ENCODE measurements at places on chromosomes 6 and 20.

DNA sequence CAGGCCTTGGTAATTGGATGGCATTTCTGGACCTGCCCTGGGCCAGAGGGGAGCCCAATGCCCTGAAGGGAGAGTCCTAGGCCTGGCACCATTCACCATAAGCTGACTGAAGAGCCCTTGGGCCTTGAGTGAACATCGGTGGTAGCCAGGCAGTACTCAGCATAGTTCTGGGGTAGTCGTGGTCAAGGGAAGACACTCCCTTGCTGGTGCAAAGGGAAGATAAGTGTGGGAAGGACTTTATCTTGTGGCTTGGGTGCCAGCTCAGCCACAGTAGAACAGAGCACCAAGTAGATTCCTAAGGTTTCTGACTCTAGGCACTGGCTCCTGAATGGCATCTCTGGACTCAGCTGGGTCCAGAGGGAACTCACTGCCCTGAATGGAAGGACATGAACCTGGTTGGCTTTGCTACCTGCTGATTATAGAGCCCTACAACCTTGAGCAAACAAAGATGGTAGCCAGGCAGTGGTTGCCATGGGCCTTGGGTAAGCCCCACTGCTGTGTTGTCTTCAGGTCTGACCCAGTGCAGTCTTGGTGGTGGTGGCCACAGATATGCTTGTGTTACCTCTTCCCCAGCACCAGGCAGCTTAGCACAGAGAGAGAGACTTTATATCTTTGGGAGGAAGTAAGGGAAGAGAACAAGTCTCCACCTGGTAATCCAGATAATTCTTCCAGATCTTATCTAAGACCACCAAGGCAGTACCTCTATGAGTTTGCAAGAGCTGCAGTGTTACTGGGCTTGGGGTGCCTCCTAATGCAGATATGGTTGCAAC is 83.5 kb downstream of the PRDM13 start:
- DNase-seq, result no peak

DNA sequence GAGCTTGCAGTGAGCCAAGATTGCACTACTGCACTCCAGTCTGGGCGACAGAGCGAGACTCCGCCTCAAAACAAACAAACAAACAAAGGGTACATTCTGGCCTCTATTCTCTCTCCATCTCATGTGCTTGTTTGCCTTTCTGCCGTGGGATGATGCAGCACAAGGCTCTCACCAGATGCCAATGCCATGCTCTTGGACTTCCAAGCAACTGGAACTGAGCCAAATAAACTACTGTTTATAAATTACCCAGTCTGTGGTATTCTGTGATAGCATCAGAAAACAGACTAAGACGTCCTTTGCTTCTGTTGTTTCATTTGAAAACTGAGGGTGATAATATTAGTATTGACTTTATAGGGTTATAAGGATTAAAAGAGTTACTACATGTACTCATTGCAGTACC is 3.6 kb upstream of the BRD2 start:
- DNase-seq, result no peak

- no peak for DNase-seq
Measured at GRCh38 chr6:52306972-52307870, 22.7 kb upstream of the MCM3 start.

DNA sequence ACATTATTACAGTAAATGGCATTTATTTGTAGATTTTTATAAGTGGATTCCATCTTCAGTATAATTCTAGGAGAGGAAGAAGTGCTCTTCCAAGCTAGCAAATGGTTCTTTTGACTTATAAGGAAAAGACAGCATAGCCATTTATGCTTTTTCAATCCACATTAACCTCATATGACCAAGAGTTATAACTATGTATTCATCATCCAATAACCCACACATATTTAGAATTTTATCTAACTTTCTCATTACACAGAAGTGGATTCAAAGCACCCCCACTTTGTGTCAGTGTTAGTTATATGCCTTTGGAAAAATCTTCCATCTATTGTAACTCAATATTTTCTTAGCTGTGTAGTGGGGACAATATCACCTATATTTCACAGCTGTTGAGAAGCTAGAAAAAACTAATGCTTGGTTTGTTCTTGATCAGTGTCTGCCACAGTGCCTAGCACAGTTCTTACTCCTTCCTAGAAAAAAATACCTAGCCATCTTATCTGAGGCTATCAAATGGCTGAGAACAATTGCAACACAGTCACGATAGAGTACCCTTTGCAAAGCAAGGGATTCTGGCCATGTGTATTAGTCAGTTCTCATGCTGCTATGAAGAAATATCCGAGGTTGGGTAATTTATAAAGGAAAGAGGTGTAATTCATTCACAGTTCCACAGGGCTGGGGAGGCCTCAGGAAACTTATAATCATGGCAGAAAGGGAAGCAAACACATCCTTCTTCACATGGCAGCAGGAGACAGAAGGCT is 986.3 kb downstream of the TFAP2A start:
- no peak for DNase-seq

DNA sequence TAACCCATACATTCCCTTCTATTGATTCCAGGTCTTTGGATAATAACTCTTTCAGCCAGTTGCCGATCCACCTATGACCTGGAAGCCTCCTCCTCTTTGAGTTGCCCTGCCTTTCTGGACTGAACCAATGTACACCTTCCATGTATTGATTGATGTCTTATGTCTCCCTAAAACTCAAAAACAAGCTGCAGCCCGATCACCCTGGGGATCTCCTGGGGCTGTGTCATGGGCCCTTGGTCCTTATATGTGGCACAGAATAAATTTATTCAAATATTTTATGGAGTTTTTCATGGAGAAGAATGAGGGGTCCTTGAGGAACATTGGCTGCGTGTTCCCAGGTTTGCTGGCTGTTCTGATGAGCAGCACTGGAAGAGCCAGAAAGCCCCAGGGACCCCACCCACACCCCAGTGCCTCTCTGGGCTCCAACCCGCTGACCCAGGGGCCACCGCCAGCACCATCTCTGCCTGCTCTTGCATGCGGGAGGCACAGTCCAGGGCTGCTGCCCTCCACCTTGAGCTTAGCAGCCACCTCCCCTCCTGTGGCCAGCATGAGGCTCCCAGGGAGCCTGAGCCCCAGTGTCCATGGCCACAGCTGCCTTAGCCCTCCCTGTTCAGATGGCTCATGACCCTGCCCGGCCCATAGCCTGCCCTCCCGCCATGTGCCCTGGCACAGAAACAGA is 36.5 kb upstream of the CST7 start:
- DNase-seq, result no peak

DNA sequence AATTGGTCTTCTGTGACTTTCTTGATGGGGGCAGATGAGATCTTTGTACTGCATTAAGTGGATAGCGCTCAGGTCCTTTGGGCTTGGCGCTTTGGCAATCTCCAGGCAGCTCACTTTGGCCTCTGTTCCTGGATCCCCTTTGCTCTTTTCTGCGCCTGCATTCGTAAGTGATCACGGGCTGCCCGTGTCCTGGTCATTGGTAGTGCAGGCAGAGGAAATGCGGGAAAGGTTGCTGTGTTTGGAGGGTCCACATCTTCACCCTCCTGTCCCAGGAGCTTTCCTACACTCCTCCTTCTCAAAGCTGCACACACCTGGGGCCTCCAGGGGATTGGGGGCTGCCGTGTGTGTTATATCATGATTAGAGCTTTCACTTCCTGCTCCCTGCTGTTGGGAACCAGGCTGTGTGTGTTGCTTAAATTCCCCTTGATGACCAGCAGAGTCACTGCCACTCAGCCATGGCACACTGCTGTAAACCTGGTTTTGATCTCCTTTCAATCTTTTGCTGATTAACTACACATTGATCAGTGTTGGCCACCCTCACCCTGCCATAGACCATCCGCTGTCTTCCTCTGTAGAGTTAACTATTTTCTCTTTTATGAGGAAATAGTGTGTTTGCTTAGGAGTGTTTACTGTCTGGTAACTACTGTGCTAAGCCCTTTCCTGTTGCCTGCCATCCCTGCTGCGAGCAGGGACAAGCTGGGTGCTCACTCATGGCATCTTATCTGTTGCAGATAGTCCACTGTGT is 13.0 kb upstream of the SNHG17 start:
- no peak for DNase-seq

- DNase-seq, result no peak
Measured at GRCh38 chr6:31617010-31617409, 2.0 kb downstream of the AIF1 start.

- no peak for DNase-seq
Measured at GRCh38 chr6:33160728-33161344, 31.4 kb downstream of the COL11A2 start.

GRCh38 chr6:33118525-33119123 is 42.8 kb downstream of the HLA-DPB1 start:
- DNase-seq, result no peak

DNA sequence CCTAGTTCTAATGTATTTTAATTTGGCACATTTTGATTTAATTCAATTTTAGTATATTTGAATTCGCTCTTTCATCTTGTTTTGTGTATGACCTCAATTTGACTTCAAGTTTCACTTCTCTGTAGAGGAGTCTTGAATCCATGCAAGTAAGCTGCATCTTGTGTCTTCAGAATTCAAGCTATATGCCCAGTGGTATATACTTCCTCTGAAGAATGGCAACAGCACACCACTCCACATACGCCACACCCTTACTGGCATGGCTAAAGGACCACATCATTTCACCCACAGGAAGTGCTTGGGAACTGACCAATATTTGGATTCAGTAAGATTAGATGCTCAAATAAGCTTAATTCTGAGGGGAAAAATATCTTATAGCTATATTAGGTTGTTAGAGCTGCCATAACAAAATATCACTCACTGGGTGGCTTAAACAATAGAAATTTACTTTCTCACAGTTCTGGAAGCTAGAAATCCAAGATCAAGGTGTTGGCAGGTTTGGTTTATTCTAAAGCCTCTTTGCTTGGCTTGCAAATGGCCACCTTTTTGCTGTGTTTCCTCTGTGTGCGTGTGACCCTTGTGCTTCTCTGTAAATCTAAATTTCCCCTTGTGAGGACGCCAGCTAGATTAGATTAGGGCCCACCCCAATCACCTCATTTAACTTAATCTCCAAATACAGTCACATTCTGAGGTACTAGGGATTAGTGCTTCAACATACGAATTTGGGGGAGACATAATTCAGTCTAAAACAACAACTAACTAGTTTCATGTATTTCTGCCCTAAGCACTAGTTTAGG is 2.8 kb upstream of the ASF1A start:
- DNase-seq, result no peak

DNA sequence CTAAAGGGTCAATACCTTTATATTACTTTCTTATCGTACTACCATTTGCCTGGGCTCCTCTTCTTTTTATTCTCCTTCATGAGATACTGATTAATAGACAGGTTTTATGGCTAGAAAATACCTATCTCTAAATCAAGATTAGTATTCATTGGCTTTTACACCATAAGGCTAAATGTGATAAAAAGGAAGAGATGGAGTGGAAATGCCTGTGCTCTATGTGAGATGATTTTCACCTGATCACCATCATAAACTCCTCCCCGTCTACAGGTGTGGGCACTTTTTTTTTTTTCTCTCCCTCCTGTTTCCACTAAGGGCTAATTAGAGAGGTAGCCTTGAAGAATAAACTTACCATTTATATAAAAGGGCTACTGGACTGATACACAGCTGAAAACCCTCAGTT is at the start of gene GLYATL3:
TSS of gene GLYATL3 (plus strand) at position 301 of the 400 bp plus-strand sequence. CDS start 12,068 bp downstream, outside the sequence.
- no peak for DNase-seq

DNA sequence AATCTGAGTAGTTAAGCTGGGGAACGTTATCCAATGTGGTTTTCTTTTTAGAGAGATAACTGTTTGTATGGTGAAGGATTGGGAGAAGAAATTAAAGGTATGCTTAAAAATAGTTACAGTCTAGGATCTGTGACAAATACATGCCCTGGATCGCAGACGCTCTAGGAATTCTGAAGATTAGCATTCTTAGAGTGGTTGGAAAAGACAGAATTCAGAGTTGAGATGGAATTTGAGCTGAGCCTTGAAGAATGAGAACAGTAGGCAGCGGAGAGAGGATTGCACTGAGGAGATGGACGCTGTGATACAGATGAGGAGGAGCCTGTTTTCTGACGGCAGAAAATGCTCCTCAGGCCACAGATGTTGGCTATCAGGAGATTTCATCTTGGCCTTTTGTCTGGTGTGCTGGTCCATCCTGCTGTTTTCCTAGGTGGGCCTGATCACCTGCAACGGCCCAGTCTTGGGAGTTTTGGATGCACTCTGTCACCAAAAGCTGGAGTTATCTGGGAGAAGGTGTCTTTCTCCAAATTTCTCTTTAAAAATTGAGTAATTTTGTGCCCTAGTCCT is 48.3 kb upstream of the KIF25 start:
- DNase-seq, result no peak

- no peak for DNase-seq
Measured at GRCh38 chr6:74598462-74599393, 607.1 kb downstream of the COL12A1 start.

DNA sequence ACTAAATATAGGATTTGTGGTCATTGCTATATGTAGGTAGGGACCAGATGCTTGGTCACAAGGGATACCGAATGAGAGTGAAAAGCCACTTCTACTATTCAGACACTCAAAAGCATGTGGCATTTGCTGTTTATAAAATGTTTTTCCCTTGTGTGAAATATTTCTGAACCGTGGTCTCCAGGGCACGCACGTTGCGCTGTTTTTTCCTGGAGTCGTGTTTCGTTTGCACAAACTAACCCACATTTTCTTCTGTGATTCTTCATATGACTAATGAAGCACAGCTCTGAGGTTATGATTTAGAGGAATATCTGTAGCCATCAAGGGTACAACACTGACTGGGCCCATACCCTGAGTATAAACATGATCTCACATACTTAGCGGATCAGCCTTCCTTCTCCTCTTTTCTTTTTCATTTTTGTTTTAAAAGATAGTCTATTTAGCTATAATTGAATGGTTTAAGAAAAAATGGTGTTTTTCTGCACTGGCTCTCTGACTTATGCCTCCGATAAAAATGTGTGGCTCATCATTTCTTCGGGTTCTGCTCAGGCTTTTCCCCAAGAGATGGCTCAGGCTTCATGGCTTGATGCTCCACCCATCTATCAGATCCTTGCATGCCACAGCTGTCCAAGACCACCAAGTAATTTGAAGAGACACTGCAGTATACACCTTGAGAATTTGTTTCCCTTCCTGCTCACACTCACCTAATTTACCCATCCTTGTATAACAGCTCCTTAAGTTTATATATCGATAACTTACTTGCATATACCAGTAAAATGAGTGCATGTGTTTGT is 59.9 kb upstream of the HBS1L start:
- DNase-seq, result no peak

GRCh38 chr6:26211963-26212362 is 124.7 kb downstream of the HFE start:
- no peak for DNase-seq

DNA sequence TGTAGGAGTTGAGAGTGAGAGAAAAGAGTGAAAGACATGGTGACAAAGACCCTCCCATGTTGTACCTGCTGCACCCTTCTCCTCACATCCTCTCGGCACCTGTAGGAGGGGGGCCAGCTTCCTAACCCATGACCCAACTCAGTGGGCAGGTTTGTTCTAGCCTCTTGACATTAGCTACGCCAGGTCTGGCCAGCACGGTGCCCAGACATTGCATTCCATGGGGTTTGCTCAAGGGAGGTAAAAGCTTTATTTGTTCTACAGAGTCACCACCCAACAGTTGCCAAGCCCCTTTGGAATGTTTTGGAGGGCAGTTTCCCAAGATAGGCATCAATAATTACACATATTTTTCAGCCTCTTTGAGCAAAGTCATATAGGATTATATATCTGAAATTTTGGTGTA is 22.7 kb upstream of the TGM6 start:
- no peak for DNase-seq

- DNase-seq, result no peak
Measured at GRCh38 chr6:122548281-122548680, 61.9 kb upstream of the PKIB start.

- no peak for DNase-seq
Measured at GRCh38 chr6:153073841-153074240, 57.2 kb downstream of the RGS17 start.
